ENCODE measurements at places on chromosomes 11 and 22.
A peak's percentile ranks its signal among the peaks of the same experiment; 100 is the strongest.

GRCh38 chr11:66851698-66852465 lies 5.0 kb upstream of the LRFN4 start:
- no peak for DNase-seq

- DNase-seq = peak; percentile 2
Observed at GRCh38 chr11:6201481-6201880, 2.5 kb downstream of the OR52W1 start.

GRCh38 chr11:47071791-47072261 lies 104.9 kb downstream of the ARFGAP2 start:
- no peak for DNase-seq

- DNase-seq = no peak
Observed at GRCh38 chr22:31098632-31099110, 8.7 kb downstream of the SELENOM start.

- no peak for DNase-seq
Observed at GRCh38 chr11:117723277-117724024, 73.6 kb downstream of the DSCAML1 start.
